ENCODE measurements at places on chromosomes 6 and 20.

- no peak for DNase-seq
These were observed 17.1 kb downstream of the ISM1 start for GRCh38 chr20:13238001-13238653.

GRCh38 chr6:42637681-42638080 is 73.9 kb downstream of the UBR2 start:
- no peak for DNase-seq

DNA sequence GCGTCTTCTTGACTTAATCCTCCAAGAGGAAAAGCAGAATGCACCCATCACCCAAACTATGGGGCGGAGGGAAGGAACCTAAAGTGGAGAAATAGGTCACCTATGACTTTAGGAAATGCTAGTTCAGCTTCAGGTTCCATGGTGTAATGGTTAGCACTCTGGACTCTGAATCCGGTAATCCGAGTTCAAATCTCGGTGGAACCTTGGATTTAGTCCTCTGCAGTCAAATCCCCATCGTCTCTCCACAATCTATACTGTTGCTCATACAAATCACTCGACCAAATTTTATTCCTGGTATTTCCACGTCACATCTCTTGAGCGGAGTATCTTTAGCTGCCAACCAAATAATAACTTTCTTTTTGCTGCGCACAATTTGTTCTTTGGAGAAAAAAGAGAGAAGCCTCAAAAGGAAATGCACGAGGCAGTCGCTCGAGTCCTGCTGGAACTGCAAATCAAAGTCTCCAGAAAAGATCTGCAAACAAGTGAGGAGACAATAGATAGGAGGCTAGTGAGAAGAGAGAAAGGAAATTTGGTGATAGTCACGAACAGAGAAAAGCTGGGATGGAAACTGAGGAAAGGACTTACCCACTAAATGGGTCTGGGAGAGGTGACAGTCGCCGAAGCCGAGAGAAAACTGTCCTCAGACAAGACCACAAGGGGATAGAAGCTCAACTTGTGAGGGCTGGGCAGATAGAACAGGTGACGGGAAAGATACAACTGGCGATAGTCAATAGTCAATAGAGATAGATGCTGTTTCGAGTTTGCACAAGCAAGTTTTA is 16.6 kb downstream of the POM121L2 start:
- DNase-seq = no peak

GRCh38 chr6:13427316-13427715 is 60.1 kb downstream of the GFOD1 start:
- no peak for DNase-seq

DNA sequence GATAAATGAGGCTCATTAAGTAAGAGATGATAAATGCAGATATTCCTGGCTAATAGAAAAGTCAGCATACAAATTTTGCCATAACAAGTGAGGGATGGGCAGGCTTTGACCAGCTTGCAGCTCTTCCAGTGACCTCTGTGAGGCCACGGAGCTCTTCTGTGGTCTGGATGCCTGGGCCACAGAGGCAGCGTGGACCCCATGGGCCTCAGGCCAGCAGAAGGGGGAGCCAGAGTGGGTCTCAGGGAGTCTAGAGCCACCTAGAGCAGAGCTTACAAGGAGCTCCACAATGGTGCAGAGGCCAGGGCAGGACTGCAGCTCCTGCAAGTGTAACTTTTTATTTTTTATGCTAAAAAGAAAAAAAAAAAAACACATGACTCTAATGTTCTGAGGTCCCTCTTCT is 165.1 kb downstream of the ARID1B start:
- DNase-seq = no peak

GRCh38 chr6:125379174-125379573 is 77.4 kb upstream of the HDDC2 start:
- no peak for DNase-seq

DNA sequence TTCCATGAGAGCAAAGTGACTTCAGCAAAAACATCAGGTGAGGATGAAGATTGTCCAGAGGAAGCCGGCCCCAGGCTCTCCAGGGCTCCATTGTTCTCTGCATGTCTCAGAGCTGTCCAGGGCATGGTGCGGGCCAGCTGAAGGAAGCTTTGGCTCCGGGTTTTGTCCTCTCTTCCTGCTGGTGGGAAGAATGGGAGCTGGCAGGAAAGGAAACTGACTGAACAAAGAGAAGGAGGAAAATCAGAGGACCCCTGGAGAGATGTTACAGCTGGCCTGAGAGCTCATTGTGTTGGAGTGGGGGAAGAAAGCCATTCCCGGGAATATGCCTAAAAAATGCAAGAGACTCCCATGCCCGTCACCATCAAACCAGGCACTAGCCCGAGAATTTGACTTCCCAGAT is 27.1 kb downstream of the PRND start:
- DNase-seq = no peak

DNA sequence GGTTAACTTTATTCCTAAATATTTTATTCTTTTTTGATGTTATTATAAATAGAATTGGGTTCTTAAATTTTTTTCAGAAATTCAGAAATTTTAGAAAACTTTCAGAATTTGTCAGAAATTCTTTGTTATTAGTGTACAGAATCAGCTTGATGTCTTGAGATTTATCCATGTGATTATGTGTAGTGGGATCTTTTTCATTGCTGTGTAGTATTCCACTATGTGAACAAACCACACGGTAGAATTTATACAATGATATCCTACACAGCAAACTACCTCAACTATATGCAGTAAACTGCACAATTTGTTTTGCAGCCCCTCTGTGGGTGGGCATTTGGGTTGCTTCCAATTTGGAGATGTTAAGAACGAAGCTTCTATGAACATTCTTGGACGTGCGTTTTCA is 43.9 kb downstream of the PACSIN1 start:
- DNase-seq = no peak

GRCh38 chr6:96913621-96914020 is 10.9 kb upstream of the KLHL32 start:
- no peak for DNase-seq

GRCh38 chr6:20354366-20354765 is 47.3 kb upstream of the E2F3 start:
- no peak for DNase-seq

- no peak for DNase-seq
These were observed 17.1 kb downstream of the NPEPL1 start for GRCh38 chr20:58709703-58710039.

DNA sequence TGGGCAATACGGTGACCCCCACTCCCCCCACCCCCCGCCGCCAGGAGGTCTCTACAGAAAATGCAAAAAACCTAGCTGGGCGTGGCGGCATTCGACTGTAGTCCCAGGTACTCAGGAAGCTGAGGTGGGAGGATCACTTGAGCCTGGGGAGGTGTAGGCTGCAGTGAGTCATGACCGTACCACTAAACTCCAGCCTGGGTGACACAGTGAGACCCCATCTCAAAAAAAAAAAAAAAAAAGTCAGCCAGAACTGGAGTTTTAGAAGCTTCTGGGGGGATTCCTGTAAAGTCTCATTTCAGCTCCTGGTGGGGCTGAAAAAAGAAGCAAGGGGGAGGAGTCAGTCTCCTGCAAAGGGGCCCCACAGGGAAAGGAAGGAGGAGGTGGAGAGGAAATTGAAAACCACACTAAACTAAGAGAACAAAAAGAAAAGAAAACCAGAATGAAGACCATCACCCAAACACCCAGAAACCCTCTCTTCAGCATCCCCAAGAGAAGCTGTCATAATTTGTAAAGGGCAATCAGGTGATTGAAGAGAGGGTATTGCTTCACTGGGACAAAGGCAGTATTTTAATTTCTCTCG is 50.4 kb downstream of the NOL4L start:
- no peak for DNase-seq

- no peak for DNase-seq
These were observed 60.0 kb upstream of the PIM1 start for GRCh38 chr6:37109714-37110499.

- DNase-seq = no peak
These were observed 62.4 kb upstream of the MRPS10 start for GRCh38 chr6:42279966-42280629.

DNA sequence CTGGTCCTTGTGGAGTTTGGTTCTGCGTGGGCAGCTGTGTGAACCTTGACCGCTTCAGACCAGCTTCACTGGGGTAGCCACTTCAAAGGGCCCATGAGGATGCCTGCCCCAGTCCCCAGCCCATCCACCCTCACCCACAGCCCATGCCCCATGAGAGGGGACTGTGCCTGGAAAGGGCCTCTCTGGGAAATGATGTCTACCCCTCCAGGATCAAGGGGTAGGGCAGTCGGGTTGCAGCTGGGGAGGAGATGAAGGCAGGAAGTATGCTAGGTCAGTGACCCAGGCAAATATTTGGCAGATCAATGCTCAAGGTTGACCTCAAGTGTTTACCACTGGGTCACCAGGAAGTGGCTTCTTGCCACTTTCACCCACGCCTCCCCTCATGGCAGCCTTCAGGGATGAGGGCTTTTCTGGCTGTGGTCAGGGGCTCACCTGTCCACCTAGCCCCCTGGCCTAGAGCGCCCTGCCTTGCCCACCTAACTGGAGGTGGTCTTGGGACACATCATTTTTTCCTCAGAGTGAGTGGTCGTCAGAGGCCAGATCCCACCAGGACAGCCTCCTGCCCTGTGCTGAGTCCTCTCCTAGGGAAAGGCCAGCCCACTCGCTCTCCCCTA is 109.5 kb downstream of the SNX5 start:
- no peak for DNase-seq
